Fibroblast of gingiva (primary cell): ENCODE measurements at places on chromosomes 2 and 18.

DNA sequence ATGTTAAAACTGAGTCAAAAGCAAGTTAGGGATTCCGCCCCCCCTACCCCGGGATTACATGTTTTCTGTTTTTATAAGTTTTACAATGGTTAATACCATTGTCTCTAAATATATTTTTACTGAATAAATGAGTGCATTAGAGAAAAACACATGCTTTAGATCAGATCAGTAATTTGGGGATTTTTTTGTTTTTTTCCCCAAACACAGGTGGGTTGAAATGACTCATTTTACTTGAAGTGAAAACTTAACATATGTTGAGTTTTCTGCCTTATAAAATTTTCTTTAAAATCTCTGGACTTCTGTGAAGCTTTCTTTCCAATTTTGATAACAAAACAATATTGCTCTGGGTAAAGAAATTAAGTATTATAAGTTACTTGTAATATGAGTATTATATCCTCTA lies 114.4 kb downstream of the AGPS start:
- no peak for DNase-seq

DNA sequence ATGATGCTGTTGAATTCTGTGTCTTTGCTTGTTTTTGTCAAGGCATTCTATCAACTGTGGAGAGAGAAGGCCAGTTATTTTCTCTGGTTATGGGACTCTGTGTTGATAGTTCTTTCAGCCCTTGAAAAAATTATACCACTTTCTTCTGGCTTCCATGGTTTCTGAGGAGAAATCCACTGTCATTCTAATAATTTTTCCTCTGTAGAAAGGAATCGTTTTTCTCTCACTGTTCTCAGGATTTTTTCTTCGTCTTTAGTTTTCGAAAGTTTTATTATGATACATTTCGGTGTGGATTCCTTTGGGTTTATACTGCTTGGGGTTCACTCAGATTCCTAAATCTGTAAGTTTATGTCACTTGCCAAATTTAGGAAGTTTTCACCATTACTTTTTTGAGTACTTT lies 6.6 kb downstream of the GALNT1 start:
- no peak for DNase-seq

DNA sequence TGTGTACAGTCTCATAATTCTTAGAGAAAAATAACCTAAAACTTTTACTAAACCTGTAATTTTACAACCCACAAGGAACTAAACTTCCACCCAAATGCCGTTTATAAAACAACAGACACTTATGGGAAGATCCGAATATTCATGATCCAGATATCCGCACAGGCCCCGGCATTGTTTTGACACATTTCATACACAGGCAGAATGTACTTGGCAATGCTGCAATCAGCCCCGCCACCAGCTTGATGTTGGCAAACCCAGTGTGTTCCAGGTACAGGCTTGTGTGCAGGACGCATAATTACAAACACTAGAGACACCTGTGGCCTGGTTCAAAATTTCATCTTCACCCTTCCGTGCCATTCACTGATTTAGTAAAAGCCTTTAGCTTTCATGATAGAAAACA lies 393.0 kb upstream of the SALL3 start:
- DNase-seq, result no peak

DNA sequence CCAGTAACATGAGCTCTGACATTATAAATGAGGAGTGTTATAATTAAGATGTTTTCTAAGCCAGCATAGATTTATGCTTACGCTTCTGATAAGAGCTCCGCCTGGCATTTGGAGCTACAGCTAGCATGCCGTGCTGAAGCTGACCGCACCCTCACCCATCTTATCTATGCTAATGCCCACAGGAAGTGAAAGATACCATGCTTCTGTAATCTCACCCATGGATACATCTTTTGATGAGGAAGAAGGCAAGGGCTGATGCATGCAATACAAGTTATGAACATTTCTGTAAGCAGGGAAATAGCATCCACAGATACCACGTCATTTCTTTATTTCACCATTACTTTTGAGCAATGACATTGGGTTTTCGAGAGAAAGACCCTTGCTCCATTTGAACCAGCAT lies 82.3 kb downstream of the ARL4C start:
- no peak for DNase-seq

DNA sequence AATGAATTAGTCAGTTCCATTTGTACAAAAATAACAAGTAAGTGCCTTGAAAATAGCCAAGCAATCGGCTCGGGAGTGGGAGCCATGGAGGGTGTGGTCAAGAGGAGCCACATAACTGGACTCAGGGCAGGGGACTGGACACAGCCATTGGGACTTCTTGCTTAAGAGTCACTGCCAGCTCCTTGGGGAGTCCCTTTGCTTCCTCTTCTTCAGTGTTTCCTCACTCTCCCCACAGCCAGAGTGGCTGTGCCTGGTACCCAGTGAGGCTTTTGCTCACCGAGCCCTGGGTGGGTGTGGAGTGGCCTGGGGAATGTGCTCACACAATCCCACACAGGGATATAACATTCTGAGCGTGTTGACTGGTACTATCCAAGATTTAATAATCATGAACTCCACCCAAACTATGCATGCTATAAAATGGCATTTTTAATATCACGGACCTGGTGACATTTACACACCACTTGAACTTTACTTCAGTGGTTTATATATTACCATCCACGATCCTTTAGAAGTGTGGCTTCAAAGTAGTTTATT lies 94.6 kb downstream of the PTGR3 start:
- no peak for DNase-seq

GRCh38 chr2:98912221-98912851 lies 23.7 kb downstream of the CRACDL start:
- peak; percentile 75 for DNase-seq

GRCh38 chr18:27769152-27769551 lies 407.8 kb downstream of the CDH2 start:
- no peak for DNase-seq
